GF-D8 (cell line): ENCODE measurements at places on chromosomes 6 and 20.

DNA sequence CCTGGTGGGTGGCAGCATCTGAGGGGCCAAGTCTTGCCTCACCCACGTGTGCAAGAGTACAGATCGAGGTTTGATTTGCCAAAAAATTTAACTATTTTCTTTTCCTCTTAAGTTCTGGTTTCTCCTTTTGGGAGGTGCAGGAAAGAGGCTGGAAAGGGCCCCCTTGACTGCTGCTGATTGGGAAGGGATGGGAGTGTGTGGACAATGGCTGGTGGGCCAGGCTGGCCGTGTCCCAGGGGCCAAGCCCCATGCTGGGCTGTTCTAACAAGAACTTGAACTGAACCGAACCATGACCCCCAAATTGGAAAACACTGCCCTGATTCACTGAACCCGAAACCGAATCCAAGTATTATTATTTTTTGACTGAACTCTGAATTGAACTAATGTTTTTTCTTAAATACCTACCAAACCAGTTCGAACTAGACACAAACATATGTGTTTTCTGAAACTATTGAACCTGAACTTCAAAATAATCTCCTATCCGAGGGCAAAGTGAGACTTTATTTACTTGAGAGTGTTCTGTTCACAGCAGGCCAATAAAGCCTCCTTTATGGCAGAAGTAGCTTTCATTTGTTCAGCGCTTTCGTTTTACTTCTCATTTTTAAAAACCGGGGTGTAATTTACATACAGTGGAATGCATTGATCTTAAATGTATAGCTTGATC is 91.2 kb downstream of the CDC5L start:
- no peak for DNase-seq

- no peak for DNase-seq
Observed at GRCh38 chr6:116328528-116328903, 42.2 kb upstream of the DSE start.

- DNase-seq: no peak
Observed at GRCh38 chr6:130140084-130140483, 82.7 kb downstream of the SAMD3 start.

- peak; percentile 89 for DNase-seq
Observed at GRCh38 chr6:167056370-167056769, 57.2 kb downstream of the CEP43 start.

DNA sequence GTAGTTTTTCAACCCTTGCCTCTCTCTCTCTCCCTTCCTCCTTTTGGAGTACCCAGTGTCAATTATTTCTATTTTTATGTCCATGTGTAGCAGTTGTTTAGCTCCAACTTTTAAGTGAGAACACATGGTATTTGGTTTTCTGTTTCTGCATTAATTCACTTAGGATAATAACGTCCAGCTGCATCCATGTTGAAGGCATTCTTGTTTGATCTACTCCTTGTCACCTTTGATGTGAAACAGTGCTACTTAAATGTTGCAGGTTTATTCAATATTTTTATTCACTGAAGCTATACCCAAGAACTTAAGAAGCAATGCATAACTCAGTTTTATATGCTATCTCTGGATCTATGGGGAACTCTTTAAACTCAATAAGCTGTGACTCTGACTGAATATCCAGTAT is 465.2 kb upstream of the ADGRB3 start:
- no peak for DNase-seq

DNA sequence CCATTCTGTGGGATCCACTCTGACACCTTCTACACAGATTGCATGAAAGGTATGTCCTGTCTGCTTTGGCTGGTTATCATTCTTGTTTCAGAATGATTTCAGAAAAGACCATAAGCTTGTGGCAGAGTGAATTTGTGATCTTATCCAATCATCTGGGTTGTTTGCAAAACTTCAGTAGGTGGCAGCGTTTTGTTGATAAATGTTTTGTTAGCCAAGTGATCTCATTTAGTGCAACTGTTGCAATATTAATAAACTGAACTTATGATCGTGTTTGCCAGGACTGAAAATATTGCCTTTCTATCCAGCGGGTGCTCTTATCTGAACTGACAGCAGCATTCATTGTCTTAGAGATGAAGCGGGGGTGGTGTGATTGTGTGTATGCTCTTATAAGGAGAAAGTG is 613.2 kb upstream of the NOX3 start:
- DNase-seq: no peak

- no peak for DNase-seq
Observed at GRCh38 chr6:45895569-45895968, 120.1 kb downstream of the CLIC5 start.

GRCh38 chr6:159042003-159042825 is 2.6 kb downstream of the TAGAP start:
- DNase-seq: peak; percentile 70

DNA sequence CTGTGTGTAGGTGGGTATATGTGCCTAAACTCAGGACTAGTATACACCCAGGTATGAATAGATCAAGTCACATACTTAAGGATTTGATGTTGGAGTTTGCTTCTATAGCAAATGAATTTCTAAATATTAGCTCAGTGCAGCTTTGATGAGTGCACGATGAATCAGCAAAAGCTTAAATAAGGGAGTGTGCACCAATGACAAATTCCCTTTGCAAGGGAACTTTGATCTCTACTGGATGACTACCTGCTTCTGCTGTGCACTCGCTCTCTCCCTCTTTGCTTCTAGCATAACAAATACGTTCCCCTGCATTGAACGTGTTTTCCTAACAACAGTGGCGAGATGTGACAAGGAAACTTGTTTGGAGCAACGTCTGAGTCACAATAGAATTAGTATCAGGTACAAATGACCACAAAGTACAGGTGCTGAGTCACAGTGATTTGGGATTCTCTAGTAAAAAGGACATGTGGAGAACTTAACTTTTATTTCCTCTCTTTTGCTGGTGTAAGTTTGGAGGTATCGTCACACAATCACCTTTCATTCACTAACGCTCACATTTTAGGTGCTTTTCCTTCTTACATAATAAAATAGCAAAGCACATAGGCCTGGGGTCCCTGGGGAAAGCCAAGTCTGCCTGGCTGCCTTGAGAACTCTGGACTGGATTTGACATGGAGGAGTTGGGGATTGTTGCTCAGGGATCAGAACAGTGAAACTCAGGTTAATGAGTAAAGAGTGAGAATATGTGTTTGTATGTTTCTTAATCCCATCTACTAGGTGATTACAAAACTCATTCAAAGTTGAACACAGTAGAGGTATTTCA is 49.7 kb downstream of the KLHL31 start:
- no peak for DNase-seq
